ENCODE measurements at places on chromosomes 5 and 9.

DNA sequence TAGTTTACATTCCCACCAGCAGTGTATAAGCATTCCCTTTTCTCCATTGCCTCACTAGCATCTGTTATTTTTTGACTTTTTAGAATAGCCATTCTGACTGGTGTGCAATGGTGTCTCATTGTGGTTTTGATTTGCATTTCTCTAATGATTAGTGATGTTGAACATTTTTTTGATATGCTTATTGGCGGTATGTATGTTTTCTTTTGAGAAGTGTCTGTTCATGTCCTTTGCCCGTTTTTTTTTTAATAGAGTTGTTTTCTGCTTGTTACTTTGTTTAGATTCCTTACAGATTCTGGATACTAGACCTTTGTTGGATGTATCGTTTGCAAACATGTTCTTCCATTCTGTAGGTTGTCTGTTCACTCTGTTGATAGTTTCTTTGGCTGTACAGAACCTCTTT is 25.3 kb downstream of the NIPBL start:
- DNase-seq: no peak

GRCh38 chr5:54455413-54456157 is at the start of gene HSPB3:
Gene HSPB3, plus strand, starts transcription at chr5:54455699. Its CDS starts 91 bp downstream, at chr5:54455790.
- peak; percentile 85 for DNase-seq

DNA sequence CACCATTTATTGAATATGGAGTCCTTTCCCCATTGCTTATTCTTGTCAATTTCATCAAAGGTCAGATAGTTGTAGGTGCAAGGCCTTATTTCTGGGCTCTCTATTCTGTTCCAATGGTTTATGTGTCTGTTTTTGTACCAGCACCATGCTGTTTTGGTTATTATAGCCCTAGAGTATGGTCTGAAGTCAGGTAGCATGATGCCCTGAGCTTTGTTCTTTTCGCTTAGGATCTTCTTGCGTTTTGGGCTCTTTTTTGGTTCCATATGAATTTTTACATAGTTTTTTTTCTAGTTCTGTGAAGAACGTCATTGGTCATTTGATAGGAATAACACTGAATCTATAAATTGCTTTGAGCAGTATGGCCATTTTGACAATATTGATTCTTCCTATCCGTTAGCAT is 40.2 kb upstream of the IFNE start:
- no peak for DNase-seq

DNA sequence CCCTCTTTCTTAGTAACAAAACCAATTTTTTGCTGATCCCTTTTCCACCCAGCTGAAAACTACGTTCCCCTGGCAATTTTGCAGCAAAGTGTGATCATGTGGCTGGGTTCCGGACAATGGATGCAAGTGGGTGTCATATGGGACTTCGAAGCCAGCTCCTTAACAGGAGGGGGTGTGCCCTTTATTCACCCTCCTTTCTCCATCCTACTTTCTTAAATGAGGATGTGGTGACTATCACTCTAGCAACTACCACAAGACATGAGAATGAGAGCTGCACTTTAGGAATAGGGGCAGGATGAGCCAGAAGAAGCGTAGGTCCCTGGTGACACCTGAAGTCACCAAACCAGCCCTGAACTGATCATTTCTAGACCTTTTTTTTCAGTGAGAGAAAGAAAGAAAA is 58.9 kb downstream of the IRF1 start:
- DNase-seq: no peak

DNA sequence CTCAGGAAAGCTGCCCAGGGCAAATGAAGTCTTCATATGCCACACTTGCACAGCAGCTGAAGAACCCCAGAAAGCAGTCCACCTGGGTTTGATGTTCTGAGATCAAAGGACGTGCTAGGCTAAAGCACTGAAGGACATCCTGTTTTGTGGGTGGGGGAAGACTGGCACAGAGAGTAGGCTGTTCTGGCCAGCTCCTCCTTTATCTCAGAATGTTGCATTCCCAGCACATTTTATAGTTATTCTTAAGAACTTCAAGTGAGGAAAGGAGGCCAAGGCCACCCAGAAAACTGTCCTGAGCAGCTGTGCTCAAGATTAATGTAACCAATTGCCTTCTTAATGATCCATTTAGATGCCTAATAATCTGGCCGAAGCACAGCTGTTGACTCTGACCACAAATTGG is 10.9 kb downstream of the SHOC1 start:
- DNase-seq: no peak

DNA sequence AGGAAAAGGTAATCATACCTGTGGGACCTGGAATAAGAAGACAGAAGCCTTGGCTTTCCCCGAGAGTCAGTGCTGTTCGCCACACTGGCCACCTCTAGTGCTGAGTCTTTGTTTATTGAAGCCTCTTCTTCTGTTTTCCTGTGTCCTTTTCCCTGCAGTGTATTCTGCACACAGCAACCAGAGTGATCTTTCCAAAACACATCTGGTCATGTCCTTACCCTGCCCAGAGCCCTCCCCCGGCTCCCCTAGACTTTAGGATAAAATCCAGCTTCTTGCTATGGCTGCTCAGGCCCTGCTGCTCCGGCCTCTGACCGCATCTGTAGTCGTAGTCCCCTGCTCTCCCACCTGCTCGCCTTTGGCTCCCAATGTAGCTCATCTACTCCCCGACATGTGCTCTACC is 28.3 kb downstream of the GALNT10 start:
- DNase-seq: no peak

DNA sequence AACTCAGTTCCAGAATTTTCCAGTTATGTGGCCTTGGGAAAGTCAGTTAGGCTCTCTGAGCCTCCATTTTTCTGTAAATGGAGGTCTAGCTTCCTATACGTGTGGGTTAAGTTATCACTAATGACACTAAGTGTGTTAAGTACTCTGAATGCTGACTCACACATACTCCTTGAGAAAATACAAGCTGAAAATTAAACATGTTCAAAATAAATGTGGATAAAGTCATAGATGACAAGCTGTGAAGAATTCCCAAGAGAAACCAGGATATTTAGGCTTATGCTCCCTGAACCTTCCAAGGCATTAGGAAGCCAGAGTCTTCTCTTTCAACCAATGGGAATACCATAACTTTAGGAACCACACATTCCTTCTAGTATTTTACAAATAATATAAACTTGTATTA is 58.1 kb downstream of the ABCA1 start:
- no peak for DNase-seq

DNA sequence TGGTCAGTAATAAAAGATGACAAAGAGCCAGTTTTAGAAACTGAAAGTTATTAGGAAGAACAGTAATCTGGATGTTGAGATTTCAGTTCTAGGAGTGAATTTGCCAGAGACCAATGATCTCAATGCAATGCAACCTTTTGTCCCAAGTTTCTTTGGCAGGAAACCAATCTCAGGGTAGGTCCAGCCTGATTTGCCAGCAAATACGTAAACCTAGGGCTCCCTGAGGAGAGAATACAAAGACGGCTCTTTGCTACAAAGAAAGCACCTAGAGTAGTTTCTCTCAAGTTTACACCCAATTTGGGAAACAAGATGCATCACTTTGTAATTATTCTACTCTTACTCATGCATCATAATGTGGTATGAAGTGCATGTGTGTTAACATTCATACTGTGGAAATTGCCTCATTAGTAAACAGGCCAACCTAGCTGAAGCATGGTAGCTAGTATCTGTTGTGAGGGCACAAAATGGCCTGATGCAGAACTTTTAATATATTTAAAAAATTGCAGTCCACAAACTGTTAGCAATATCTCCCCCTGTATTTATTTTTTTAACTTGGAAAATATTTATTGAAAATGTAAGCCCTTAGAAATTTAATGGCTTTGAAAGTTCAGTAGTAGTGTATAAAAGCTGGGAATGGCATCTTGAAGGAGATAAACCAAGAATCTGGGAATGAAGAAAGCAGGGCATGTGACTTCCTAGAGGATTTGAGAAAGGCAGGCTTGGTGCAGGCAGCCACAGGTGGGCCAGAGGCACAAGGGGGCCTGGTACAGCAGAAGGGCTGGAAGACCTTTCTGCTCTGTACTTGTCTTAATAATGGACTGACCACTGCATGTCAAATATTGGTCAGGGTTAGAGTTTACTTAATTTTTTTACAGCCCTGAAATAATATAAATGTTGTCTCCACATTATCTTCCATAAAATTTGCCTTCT is 59.5 kb downstream of the MAST4 start:
- DNase-seq: no peak

DNA sequence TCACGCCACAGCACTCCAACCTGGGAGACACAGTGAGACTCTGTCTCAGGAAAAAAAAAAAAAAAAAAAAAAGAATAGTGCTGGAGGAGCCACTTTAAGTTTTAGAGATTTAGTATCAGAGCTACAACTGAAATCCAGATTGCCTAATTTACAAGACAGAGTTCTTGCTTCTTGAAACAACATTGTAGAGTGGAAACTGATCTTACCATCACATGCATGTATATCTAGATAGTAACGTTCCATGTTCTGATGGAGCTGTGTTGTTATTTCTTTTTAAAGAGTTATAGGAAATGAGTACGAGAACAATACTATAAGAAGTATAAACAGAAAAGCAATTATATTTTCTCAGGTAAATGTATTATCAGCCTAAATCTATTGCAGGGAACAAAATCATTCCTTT is 48.9 kb downstream of the TBCA start:
- DNase-seq: no peak

DNA sequence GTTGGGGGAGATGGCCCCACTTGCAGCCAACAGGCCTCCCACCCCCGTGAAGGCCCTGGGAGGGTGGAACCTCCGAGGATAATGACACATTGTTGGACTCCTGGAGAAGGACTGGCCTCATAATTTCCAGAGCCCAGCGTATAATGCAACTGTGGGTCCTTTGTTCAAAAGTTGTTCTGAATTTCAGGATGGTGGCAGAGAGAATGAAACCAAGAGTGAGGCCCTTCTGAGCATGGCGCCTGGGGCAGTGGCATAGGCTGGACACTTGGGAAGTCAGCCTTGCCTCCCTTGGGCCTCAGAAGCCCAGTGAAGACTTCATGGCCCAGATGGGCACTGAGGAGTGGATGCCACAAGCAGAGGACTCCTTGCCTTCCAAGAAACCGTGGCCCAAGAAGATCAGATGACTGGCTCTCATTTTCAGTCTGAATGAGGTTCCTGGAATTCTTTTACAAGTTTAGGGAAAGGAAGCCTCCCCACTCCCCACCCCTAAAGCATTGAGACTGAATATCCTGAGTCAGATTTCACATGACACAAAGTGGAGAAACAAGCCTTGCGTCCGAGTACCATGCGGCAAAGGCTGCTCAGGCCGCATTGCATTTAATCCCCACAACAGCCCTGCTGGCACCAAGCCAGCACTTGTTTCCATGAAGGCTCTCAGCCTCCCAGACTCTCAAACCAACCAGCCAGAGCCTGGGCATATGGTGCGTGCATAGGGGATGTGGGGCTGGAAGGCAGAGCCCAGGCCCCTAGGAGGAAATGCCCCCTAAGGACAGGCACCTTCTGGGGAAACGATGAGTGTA is 96.7 kb upstream of the SMIM23 start:
- no peak for DNase-seq

GRCh38 chr9:36037549-36038122 is 923 bp downstream of the RECK start:
- DNase-seq: peak; percentile 37

GRCh38 chr5:84825606-84826005 is 440.9 kb upstream of the EDIL3 start:
- no peak for DNase-seq

DNA sequence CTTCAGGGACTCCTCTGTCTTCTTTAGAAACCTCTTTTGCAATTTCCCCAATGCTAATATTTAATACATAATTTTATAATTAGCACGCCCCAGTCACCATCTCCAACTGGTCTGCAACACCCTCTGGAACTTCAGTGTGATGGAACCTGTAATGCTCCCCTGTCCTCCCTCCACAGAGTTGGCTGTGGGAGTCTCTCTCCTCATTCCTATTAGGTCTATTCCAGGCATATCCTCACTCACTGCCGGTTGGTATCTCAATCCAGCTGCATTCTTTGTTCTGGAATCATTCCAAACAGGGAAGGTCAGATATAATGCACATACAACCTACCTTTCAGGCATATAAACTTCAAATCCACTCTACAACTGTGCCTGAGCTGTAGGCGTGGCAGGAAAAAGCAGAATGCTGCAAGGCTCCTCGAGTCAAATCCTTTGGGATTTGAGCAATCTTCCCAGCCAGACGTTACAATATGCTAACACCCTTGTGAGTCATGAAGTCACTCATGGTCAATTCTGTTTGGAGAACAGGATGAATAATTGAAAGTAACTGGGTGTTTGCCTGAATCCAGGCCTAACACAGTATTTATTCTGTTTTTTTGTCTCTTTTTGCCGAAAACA is 293.8 kb downstream of the CWC27 start:
- DNase-seq: peak; percentile 83

- peak; percentile 83 for DNase-seq
Observed at GRCh38 chr5:122312591-122313406, 762 bp downstream of the SNCAIP start.

DNA sequence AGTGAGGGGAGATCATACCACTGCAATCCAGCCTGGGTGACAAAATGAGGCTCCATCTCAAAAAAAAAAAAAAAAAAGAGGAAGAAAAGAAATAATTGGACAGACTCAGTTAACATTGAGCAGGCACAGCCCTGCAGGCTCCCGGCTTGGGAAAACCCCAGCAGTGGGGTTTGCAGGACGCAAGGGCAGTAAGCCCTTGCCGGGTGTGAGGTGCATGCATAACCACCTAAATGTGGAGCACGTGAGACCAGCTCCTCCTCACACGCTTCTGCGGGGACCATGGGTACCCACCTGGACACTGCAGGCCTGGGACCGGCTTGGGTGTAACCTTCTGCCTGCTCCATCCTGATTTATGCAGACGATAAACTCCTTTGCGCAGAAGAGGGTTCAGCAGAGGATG is 4.8 kb upstream of the SLC6A18 start:
- DNase-seq: no peak

DNA sequence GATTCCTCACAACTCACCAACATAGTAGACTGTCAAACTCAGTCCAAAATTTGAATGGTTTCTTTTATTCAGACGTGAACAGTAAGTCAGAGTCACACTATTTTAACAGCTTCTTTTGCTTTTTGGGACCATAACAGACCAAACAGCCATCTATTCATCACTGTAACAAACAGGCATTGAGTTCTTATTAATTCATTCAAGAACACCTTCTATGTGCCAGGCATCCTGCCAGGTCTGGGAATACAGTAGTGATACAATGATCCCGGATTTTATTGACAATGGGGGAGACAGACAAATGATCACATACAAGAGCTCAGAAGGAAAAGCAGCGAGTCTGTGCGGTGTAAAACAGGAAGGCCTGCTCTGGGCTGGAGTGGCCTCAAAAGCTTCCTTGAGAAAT is 153.3 kb upstream of the ERCC6L2 start:
- no peak for DNase-seq

GRCh38 chr5:149840226-149840825 is 104.3 kb downstream of the PDE6A start:
- no peak for DNase-seq

- DNase-seq: no peak
Observed at GRCh38 chr5:61964201-61964600, 341.8 kb upstream of the KIF2A start.

Measured in osteoblast (primary cell).